Left renal cortex interstitium (tissue), 4 donors: ENCODE measurements at places on chromosomes 6 and 20. TPM values are rescaled to one million over a fixed set of nuclear protein-coding genes. Genes with fewer than 3 reads are reported as not detected.

The CD83 gene
- 9.4 TPM for polyA plus RNA-seq

DNA sequence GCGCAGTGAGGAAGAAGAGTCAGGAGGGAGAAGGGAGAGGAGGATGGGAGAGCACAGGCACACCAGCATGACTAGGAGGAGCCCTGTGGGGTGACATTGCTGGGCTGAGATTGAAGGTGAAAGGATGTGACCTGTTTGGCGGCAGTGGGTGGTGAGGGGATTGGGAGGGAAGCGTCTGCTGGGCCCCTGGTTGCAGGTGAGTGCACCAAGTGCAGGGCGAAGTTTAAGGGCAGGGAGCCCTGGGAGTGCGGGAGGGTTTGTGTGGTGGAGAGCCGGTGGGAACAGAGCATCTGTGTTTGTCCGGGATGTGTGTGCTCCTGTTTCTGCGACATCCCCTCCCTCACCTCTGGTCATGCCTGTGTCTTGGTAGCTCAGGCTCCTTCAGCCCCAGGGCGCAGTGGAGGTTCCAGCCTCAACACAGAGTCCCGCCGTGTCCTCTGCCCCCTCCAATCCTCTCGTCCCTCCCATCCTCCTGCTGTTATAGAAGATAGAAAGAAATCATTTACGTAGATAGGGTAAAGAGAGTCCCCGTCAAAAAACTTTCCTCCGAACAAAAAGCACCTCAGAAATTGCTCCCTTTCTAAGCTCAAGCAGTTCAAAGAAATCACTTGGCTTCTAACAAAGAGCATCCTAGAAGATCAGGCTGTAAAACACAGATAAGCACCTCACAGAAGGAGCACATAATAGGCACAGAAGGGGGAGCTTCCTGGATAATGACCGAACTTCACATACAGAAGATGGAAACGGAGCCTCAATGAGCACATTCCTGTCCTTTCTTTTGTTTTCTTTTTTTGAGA, 25.0 kb downstream of the ULBP1 start:
- no peak for DNase-seq

- no peak for DNase-seq
These were observed 48.2 kb downstream of the CPNE5 start for GRCh38 chr6:36791085-36791484.

The SLPI gene
- polyA plus RNA-seq, result not detected

DNA sequence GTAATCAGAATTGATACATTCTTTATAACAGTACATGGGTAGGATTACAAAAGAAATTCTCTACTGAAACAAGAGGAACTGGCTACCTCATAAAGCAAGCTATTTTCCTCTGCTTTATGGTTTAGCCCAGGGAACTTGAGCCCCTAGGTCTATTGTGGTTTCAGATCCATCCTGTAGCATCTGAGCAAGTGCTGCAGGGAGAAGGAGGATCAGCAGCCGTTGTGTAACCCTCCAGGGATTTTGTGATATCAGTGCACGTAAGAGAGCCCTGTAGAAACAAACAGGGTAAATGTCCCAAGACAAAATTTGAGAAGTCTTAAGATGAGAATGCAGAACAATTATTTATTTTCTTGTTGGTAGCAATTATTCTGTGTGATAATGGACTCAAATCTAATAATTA, 165.2 kb upstream of the DEFB112 start:
- no peak for DNase-seq

The BPIFB6 gene
- polyA plus RNA-seq, result not detected

DNA sequence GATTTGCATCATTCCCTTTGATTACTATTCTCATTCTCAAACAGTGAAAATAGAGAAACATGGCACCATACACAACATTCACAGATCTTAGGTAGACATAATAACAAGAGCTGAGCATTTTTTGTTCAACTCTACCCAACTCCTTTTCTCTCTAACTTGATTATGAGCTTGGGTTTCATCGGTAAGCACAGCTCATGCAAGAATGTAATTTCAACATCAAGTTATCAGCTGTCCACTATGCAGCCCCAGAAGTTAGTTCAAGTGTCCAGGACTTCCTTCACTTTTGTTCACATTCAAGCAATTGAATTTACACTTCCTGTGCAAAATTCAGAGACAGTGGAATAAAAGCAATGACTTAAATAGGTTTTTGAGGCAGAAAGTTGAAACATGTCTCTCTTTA, 297.7 kb upstream of the SASH1 start:
- DNase-seq, result no peak

GRCh38 chr6:89977808-89978748, 83.8 kb downstream of the GJA10 start:
- no peak for DNase-seq

DNA sequence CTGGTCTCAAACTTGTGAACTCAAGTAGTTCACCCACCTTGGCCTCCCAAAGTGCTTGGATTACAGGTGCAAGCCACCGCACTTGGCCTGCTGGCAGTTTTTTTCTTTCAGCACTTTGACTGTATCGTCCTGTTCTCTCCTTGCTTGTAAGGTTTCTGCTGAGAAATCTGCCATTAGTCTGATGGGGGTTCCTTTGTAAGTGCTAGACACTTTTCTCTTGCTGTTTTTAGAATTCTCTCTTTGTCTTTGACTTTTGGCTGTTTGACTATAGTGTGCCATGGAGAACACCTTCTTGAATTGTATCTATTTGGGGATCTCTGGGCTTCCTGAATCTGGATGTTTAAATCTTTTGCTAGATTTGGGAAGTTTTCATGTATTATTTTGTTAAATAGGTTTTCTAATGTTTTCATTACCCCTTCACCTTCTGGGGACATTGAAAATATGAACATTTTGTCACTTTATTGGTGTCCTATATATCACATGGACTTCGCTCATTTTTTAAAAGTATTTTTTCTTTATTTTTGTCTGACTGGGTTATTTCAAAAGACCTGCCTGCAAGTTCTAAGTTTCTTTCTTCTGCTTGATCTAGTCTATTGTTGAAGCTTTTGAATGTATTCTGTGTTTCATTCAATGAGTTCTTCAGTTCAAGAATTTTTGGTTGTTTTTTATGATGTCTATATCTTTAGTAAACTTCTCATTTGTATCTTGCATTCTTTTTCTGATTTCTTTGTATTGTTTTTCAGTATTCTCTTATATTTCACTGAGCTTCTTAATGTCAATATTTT, 22.1 kb downstream of the GJA10 start:
- no peak for DNase-seq

GRCh38 chr20:32434434-32434833, 76.3 kb downstream of the ASXL1 start:
- DNase-seq, result no peak

- no peak for DNase-seq
These were observed 248.8 kb downstream of the TFAP2A start for GRCh38 chr6:10166031-10166430.

GRCh38 chr6:92504509-92504908, 914.9 kb downstream of the EPHA7 start:
- no peak for DNase-seq

- DNase-seq, result no peak
These were observed 141.6 kb upstream of the SLC24A3 start for GRCh38 chr20:19070681-19071445.

DNA sequence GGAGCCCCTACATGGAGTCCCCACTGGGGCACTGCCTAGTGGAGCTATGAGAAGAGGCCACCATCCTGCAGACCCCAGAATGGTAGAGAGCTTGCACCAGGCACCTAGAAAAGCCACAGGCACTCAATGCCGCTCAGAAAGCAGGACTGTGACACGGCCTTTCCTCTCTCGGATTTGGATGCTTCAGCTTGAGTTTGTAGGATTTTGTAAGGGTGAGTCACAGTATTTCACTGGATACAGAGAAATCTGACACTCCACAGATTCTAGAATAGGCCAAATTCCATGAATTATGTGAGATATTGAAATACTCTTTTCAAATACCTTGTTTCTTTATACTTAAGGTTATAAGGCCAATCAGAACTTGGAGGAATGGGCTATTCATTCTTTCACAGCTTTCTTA, 424.5 kb downstream of the HTR1B start:
- no peak for DNase-seq

DNA sequence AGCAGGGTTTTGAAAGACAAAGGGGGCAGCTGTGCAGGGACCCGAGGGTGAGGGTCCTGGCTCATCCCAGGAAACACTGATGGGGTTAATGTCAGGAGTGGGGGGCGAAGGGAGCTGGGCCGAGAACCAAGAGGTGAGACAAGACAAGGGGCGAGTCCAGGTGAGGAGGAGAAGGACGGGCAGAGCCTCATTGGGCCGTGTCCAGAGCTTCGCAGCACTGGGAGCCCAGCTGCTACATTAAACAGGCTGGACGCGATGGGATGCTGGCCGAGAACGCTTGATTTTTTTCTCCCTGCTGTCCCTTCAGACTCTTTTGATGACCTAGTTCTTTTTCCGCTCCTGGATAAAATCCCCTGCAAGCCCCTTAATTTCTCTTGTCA, 172.8 kb upstream of the SNX9 start:
- DNase-seq, result no peak

DNA sequence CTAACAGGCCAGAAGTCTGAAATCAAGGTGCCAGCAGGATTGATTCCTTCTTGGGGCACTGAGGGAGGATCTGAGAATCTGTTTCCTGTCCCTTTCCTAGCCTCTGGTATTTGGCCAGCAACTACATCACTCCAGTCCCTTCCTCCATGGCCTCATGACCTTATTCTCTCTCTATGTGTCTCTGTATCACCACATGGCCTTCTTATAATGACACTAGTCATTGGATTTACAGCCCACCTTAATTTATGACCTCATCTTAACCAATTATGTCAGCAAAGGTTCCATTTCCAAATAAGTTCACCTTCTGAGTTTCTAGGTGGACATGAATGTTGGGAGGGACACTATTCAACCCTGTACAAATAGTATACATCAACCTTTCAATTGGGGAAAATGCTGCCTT, 29.3 kb downstream of the SCML4 start:
- DNase-seq, result no peak

DNA sequence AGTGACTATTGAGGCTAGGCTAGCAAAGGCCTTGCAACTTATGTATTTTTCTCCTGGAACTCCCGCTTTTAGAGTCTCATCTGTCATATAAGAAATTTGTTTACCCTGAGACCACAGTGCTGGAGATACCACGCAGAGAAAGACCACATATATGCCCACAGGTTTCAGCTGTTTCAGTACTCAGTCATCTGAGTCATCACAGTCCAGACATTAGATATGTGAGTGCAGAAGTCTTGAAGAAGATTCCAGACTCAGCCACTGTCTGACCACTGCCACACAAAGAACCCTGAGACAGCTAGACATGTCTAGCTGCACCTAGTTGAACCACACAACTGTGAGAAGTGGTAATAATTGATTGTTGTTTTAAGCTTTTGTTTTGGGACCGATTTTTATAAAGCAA, 648.3 kb downstream of the EPM2A start:
- no peak for DNase-seq

GRCh38 chr6:99151634-99152346, 197.7 kb downstream of the FAXC start:
- DNase-seq, result no peak

GRCh38 chr6:120304223-120304622, 954.7 kb upstream of the MAN1A1 start:
- no peak for DNase-seq

DNA sequence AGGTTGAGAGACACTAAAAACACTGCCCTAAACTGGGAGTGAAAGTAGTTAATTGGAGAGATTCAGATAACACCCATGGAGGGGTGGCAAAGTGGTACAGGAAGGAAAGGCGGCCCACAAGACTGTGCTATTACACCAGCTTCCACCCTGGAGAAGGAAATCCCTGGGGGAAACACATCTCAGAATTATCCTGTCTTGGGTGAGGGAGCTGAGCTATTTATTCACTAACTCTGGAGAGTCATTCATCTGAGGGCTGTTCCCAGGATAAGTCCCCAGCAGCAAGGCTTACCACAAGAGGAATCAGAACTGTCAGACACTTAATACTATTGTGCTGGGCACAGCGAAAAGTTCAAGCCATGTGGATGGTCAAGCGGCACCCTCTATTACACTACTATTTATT, 9.9 kb downstream of the TBCC start:
- DNase-seq, result no peak

The MRAP2 gene
- 2.3 TPM for polyA plus RNA-seq
